COLO829 (cell line): ENCODE measurements at places on chromosomes 6 and 20.

GRCh38 chr6:54910431-54910884, 63.9 kb downstream of the FAM83B start:
- DNase-seq, result peak; percentile 25

GRCh38 chr6:3798055-3798919, 46.8 kb upstream of the PXDC1 start:
- DNase-seq, result no peak

- DNase-seq, result no peak
Measured at GRCh38 chr6:46269447-46270229, 98.9 kb upstream of the ENPP5 start.

DNA sequence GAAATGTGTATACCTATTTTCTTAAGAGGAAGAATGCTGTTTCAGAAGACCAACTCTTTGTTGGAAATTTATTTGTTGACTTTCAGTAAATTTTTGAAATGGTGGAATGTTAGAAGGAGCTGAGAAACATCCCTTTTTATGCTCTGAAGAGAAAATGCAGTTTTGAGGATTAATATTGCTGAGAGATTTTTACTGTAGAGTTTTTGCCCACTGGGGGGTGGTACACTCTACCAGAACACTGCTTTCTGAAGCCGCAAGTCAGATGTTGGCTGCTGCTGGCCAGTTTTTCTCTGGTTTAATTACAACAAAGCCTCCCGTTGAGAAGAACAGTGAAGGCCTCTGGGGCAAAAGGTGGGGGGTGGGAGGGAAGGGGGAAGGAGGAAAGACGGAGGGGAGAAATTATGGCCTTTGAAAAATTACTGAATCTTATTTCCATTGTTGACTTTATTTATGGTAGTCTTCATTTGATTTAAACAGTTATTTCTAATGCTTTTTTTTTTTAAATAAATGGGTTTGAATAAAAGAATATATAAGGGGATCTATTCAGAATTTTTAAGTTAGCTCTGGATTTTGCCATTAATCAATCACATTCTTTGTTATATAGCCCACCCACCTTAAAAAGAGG, 3.0 kb downstream of the FLRT3 start:
- peak; percentile 74 for DNase-seq

DNA sequence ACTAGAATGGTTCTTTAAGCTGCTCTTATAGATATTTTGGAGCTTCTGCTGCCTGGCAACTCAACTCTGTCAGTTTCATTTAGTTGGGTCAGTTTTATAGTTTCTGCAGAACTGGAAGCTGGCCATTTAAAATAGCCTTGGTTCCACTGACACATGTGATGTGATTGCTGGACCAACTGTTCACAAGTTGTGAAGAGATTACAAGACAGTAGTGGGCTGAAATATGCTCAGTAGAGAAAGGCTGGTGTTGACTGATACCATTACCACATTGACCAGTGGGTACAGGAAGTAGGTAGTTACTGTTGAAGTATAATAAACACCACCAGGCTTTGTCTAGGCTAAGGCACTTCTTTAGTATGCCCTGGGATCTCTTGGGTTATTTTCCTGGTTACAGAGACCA, 39.0 kb downstream of the BCKDHB start:
- DNase-seq, result no peak

DNA sequence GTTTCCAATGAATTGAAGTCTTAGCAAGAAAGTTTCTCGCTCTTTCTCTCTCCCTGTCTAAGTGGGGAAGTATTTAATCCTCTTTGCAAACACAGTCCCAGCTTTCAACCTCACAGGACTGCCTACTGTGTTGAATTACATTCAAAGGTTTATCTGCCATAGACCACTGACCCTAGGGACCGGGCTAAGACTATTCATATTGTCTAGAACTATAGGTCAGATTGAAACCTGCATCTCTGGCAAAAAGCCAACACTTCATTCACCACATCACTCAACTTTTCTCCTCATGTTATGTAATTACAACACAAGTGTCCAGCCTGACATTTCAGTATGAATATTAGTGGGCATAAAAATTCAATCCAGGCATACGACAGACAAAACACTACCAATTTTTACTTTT, 314.7 kb upstream of the RSPO3 start:
- no peak for DNase-seq

GRCh38 chr20:32902456-32903420, 44.0 kb downstream of the EFCAB8 start:
- peak; percentile 77 for DNase-seq
